ENCODE measurements at places on chromosomes 3 and 15.

DNA sequence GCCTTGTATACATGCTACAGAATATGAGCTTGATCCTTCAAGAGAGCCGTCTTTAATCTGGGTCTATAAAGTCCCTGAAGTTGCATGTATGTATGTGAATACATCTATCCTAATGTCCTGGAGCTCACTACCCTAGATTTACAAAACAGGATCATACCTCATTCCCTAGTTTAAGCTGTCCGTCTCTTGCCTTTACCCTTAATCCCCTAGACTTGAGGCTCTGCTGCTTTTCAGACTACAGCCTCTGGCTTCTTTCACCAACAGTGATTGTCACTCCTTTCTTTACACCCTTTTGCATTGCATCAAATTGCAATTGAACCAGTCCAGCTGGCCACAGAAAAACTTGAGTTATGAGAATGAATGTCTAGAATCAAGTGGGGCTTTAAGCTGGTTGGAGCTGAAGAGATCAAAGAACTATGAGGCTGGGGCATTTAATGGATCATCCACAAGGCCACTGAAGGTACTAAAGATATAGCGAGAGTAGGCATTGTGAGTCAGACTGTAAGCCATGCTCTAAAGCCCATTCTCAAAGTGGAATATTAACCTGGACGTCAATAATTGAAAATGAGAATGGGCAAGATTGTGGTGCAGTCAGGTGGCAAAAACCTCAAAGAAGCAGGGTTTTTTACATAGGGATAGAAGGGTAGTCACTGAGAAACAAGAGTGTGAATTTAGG lies 12.3 kb upstream of the PLD1 start:
- no peak for DNase-seq

- DNase-seq, result no peak
Measured at GRCh38 chr3:149579838-149580542, 77.8 kb downstream of the WWTR1 start.

GRCh38 chr3:151318991-151319390 lies 2.4 kb upstream of the GPR87 start:
- no peak for DNase-seq

- no peak for DNase-seq
Measured at GRCh38 chr3:196315821-196316220, 2.2 kb downstream of the DYNLT2B start.

DNA sequence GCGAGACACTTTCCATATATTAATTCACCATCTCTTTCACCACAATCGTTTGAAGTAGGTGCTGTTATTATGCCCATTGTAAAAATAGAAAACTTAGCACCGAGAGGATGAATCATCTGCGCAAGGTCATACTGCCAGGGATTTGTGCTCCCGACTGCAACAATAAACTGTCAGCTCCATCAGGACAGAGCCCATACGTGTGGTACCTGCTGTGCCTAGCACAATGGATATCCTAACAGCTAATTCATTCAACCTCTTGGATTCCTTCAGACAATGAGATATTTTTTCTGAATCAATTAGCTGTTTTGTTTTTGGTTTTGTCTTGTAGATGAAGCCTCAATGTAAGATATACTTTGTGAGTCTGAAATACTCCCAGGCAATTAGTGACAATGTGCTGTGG lies 32.3 kb upstream of the PROK2 start:
- no peak for DNase-seq

DNA sequence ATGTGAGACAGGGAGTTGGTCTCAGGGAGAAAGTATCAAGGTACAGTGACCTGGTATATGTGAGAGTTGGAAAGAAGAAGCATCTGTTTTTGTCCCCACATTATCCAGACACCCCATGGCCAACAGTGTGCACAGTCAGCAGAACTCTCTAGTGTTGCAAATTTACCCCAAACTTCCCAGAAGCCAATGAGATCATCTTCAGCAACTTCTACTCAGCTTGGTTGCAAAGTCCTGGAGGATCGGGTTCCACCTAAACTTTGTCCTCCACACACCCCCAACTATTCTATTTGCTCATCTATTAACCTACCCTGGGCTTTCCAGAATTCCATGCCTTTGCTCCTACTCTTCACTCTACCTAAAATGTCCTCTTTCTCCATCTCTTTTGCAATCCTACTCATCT lies 15.7 kb downstream of the RBSN start:
- DNase-seq, result no peak

DNA sequence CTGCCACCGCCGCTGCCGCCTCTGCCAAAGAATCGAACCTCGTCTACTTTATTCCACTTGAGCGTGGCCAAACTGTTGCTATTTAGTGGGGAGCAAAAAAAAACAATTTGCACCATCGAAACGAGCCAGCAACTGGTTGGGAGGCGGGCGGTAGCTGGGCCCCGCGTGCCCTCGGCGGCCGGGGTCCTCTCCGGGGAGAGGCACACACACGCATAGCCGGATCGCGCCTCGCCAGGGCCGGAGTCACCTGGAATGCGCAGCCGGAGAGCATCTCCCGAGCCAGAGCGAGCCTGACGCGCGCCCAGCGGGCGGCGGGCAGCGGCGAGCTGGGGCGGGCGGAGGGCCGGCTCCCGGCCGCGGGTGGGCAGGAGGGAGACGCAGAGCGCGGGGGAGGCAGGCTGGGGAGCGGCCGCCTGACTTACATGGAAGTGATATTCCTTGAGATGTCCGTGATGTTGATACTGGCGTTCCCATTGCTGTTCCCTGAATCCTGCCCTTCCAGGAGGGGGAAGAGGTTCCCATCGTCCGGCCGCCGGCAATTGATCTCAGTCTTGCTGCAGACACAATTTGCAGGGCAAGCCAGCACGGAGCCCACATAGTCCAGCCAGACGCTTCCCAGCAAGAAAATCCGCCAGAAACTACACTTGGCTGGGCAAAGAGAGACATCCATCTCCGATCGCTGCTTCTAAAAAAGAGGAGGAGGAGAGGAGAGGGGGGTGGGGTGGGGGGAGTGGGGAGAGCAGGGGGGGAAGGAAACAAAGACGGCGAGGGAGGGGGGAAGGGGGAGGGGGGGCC lies 858 bp downstream of the NTRK3 start:
- no peak for DNase-seq

Data from HT-29 (cell line).